ENCODE measurements at places on chromosomes 2 and 18.

DNA sequence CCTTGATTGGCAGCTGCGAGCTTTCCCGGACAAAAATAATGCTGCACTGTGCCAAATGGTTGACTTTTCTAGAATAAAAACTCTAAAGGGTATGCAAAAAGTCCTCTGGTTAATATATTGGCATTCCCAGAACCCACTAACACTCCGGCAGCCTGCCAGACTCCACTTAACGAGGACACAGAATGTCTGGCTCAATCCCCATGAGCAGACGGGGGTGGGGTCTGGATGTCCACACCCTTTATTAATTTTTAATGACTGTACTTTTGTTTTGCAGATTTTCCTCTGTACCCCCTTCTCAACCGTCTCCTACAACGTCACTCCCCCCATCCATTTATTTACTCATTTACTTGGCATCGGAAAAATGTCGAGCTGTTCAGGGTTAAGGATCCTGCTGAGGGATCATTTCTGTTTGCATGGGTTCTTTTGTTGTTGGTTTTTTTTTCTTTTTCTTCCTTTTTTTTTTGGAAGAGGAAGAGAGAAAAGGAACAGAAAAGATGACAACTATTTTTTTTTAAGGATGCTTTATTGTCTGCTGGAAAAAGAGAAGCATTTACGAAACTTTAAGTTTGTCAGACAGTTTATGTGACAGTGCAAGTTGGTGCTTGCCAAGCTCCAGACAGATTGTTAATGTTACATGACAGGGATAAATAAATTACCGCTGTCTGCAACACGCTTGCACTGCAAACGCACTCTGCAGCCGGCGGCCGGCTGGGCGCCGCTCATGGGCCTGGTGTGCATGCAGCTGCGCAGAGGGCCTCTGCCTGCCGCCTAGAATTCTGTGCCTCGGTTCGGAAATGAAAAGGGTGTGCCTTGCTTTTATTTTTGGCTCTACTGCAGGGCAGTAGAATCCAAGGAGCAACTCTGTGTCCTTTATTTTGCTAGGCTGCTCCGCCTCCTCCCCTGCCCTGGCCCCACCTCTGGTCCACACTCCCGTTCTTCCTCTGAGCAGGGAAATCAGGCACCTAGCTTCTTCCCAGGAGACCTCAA, 3.6 kb downstream of the LDLRAD4 start:
- no peak for DNase-seq

GRCh38 chr2:74864728-74865722, 31.1 kb downstream of the HK2 start:
- DNase-seq, result no peak

DNA sequence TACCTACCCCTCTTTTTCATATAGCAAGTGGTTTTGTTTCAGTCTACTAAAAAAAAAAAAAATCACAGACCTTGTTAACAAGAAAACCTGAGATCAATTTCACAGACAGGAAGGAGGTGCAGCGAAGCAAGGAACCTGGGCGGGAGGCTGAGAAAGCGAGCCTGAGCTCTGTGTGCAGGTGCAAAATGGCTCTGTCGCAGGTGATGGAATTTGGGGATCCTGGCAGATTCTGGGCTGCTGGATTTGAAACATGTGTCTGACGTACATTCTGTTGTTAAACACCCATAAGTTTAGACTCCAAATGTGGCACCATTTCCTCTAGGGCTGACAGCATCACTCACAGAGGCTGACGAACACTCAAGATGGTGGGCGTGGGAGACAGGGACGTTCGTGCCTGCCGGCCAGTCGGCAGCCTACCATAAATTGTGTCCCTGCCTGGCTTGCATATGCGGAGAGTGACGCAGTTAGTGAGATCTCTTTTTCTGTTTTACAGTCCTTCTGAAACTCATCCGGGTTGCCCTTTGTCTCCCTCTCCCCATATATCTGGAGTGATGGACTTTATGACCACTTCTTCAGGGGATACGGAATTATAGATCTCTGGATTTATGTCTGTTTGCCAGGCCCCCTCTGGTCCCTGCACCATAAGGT, 8.8 kb upstream of the DDX1 start:
- no peak for DNase-seq

DNA sequence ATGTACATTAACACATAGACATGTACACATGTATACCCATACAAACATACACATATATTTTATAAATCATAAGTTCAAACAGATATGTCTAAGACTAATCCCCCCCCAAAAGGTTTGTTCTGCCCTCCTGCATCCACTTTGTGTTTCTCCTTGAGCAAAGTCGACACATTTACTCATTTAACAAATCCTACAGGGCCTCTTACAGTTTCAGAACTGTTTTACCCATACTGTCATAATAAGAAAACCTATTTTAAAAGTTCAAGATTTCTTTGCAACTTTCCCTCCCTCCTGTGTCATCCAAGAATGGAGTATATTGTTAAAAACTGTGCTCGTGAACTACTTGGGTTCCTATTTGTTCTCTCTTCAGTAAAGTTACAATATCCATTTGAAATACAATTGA, 166.7 kb downstream of the L3MBTL4 start:
- DNase-seq, result no peak

DNA sequence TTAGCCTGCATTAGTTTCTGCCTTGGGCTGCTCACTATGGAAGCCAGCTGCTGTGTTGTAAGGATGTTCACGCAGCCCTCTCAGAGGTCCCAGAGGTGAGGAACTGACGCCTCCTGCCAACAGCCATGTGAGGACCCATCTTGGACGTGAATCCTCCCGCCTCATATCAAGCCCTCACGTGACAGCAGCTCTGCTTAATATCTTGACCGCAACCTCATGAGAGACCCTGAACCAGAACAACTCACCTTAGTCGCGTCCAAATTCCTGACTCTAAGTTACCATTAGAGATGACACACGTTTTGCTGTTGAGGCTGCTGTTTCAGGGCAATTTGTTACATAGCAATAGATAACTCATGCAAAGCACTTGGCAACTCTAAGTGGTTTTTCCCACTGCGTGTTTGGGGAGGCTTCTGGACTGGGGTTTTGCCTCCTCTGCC, 97.7 kb downstream of the TMEM17 start:
- DNase-seq, result no peak

GRCh38 chr2:158024288-158024898, 77.3 kb upstream of the UPP2 start:
- peak; percentile 16 for DNase-seq

DNA sequence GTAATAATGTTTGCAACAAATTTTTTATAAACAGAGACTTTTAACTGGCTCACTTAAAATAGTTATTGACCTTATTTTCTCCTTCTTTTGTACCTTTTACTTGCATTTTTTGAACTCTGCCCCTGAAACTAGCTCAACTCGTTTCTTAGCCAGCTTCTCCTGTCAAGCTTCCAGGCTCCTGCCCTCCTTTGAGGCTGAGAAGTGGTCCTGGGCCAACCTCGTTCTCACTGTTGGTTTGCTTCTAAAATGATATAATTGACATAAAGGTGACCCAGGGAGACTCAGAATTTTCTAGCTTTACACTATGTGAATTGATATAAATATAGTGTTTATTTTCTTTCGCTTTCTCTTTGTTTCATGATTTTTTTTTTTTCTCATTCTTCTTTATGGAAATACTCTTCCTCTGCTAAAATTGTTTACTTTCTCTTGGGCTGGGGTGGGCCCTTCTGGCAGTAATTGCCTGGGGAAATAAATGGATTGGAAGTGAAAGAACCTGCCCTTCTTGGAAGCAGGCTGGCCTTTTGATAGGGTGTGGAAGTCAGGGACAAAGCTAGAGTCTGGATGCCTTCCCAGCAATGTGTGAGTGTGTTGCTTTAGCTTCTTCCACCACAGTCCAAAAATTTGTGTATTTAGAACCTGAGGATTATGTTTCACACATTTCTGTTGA, 30.7 kb downstream of the GPD2 start:
- DNase-seq, result no peak

DNA sequence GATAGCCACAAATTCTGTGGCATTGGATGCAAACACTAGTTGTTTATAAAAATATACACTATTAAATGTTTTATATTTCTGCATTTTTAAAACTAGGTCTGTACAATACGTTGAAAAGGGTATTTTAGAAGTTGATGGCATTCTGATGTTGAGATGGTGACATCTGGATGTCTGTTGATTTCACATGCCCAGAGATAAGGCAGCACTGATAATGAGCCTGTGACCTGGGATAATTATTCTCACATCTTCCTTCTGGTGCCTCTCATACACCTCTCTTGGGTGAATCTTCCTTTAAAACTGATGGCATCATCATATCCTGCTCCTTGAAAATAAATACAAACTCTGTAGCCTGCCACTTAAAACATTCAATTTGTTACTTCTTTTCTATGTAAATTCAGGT, 208.6 kb downstream of the NYAP2 start:
- no peak for DNase-seq

DNA sequence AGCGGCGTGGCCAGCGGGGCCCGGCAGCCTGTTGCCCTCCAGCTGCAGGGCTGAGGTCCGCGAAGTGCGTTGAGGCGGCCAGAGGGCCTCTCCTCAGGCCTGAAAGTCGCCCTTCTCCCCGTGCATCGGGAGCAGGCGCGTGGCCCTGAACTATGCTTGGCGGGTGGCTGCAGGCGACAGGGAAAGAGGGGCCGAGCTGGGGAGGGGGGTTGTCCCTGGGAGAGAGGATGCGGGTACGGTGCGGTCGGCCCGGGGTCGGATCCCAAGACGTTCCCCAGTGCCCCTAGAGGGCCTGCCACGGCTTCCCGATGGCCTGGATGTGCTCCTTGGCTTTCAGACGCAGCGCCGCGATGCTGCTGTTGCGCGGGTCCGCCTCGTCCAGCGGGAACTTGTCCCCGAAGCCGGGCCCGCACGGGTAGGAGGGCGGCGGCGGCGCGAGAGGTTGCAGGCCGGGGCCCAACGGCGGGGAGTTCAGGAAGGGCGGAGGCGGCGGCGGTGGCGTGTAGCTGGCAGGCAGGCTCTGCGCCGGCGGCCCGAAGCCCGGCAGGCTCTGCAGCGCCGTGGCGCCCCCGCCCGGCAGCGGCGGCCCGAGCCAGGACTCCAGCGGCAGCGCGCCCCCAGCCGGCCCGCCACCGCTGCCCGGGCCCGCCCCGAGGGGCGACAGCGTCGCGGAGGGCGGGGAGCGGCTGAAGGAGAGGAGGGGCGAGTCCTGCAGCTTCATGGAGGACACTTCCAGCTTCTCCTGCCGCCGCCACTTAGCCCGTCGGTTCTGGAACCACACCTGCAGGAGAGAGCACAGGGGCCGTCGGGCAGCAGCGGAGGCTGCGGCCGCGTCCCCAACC, 4.3 kb downstream of the RAX start:
- no peak for DNase-seq

DNA sequence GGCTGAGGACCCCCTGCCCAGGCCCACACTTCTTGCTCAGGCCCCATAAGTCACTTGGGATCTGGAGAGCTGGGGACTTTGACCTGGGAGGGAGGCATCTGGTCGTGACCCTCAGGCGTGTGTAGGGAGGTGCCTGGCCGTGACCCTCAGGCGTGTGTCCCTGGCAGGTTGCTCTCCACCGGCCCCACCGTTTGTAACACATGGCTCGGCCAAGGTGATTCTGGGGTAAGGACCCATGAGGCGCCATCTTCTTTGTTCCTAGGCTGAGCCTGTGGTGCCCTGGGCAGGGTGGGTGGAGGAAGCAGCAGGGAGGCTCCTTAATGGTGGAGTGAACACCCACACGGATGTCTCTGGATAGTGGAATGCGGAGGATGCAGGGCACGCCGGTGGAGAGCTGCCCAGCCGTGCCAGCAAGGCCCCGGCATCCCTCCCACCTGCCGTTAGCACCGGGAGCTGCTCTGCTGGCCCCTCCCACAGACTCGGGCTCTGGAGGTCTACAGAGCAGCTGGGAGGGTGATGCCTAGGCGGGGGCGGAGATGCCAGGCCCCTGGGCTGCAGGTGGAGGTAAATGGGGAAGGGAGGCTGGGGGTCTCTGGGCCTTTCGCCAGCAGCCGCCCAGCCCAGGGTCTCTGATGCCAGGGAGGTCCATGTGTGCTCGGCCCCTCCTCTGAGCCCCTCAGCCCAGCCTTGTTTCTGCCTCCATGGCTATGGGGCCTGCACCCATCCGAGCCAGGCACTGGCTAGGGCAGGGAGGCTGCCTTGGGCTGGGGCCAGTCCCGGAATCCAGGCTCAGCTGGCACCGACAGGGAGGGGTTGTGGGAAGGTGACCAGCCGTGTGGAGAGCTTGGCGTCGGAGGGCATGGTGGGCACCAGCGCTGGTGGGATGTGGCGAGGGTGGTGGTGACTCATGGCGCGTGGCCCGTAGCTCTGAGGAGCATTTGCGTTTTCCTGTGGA, 1.1 kb upstream of the GAL3ST2 start:
- peak; percentile 2 for DNase-seq

GRCh38 chr2:6657855-6658254, 207.9 kb downstream of the CMPK2 start:
- peak; percentile 14 for DNase-seq
